ENCODE measurements at places on chromosomes 6 and 20. TPM values are rescaled to one million over a fixed set of nuclear protein-coding genes. Genes with fewer than 3 reads are reported as not detected.

RPL7L1 gene
- total RNA-seq = 81.5 TPM

SLC39A7 gene
- 75.3 TPM for total RNA-seq

BEND3 gene
- 3.5 TPM for total RNA-seq

SPEF1 gene
- total RNA-seq = 5.2 TPM

OTOR gene
- not detected for total RNA-seq

EYA4 gene
- 1.0 TPM for total RNA-seq

C6orf163 gene
- total RNA-seq = 1.6 TPM

WFDC10B gene
- total RNA-seq = 1.1 TPM

GRCh38 chr20:1015181-1015580 is 13.1 kb upstream of the RSPO4 start:
- no peaks in the 10 kb centered on the region for H3K36me3 ChIP-seq
- H3K27ac ChIP-seq = no peak overlapping the region
- peak; percentile 10 for DNase-seq
- H3K4me3 ChIP-seq = no peak overlapping the region
- H3K27me3 ChIP-seq = no peaks in the 10 kb centered on the region

DNA sequence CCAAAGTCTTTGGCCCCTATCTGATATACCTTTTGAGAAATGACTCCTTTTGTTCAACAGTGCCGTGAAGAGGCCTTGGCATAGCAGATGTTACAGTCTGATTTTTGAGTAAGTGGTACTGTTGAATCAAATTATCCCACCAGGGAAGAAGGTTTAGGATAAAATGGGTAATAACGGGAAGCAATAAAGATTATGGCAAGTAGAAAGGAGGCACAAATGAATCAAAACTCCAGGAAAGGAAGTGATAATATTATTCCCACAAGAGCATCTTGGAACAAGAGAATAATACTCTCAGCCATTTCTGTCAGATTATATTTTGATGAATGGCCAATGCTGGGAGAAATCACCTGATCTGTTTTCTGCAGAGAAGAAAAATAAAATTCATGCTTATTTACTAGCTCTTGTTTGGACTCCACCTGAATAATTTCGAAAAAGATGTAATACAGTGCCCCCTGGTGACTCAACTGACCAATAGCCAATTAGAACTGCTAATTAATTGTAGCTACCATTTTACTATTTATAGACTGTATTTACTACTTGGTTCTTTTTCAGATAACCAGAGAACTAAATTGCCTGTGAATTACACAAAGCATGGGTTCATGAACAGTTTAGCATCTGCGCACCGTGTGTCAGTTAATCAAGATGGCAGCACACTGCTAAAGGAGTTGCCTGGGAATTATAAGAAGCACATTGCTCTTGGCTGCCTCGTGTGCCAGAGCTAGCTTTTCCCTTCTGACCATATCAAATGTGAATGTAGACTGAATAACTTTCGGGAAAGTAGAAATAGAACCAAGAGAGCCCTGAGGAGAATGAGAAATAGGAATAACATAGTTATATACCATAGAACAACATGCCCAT is 78.5 kb upstream of the TRDN start:
- no peaks in the 10 kb centered on the region for H3K27me3 ChIP-seq
- H3K4me3 ChIP-seq = no peak overlapping the region
- H3K27ac ChIP-seq = no peak overlapping the region
- no peaks in the 10 kb centered on the region for H3K4me1 ChIP-seq
- H3K36me3 ChIP-seq = no peaks in the 10 kb centered on the region

- no peak for DNase-seq
- no peak overlapping the region for H3K27ac ChIP-seq
- H3K4me3 ChIP-seq = no peak overlapping the region
- no peaks in the 10 kb centered on the region for H3K4me1 ChIP-seq
Measured at GRCh38 chr20:58481481-58482021, 33.6 kb downstream of the APCDD1L start.

DNA sequence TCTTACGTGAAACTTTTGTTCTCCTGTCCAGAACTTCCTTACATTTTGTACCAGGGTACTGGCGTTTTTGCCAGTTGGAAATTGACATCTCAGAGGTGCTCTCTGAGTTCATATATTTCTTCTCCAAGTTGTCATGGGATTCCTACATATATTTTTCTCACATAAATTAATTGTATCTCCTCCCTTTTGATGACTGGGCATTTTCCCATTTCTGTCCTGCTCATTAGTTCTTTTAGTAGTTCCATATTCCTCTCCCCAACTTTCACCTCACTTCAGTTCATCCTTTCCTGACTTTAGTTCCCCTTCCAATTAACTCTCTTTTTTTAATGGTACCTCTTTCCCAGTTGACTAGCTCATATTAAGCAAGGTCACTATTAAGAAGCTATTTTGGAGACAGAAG is 10.8 kb downstream of the ZKSCAN8 start:
- no peaks in the 10 kb centered on the region for H3K27me3 ChIP-seq
- no peak for DNase-seq
- H3K36me3 ChIP-seq = peaks cover 66% of the 10 kb centered on the region
- no peak overlapping the region for H3K4me3 ChIP-seq

GRCh38 chr20:8326191-8326590 is 194.1 kb downstream of the PLCB1 start:
- DNase-seq = no peak
- no peaks in the 10 kb centered on the region for H3K27me3 ChIP-seq
- no peak overlapping the region for H3K4me3 ChIP-seq
- no peak overlapping the region for H3K27ac ChIP-seq

GRCh38 chr20:13703265-13703664 is 64.5 kb upstream of the TASP1 start:
- no peaks in the 10 kb centered on the region for H3K36me3 ChIP-seq
- no peak overlapping the region for H3K4me3 ChIP-seq
- no peaks in the 10 kb centered on the region for H3K27me3 ChIP-seq

GRCh38 chr6:126787635-126788034 is 330.8 kb upstream of the RSPO3 start:
- no peaks in the 10 kb centered on the region for H3K36me3 ChIP-seq
- H3K4me3 ChIP-seq = no peak overlapping the region
- no peak overlapping the region for H3K27ac ChIP-seq
- no peaks in the 10 kb centered on the region for H3K27me3 ChIP-seq
- no peaks in the 10 kb centered on the region for H3K4me1 ChIP-seq
- no peak for DNase-seq

GRCh38 chr6:72246926-72247325 is 360.6 kb downstream of the RIMS1 start:
- no peak overlapping the region for H3K27ac ChIP-seq
- no peaks in the 10 kb centered on the region for H3K4me1 ChIP-seq
- H3K36me3 ChIP-seq = no peaks in the 10 kb centered on the region
- DNase-seq = no peak
- no peaks in the 10 kb centered on the region for H3K27me3 ChIP-seq
- H3K4me3 ChIP-seq = no peak overlapping the region

GRCh38 chr6:54621285-54621684 is 225.3 kb upstream of the FAM83B start:
- H3K27ac ChIP-seq = no peak overlapping the region
- no peaks in the 10 kb centered on the region for H3K4me1 ChIP-seq
- H3K4me3 ChIP-seq = no peak overlapping the region
- DNase-seq = no peak

DNA sequence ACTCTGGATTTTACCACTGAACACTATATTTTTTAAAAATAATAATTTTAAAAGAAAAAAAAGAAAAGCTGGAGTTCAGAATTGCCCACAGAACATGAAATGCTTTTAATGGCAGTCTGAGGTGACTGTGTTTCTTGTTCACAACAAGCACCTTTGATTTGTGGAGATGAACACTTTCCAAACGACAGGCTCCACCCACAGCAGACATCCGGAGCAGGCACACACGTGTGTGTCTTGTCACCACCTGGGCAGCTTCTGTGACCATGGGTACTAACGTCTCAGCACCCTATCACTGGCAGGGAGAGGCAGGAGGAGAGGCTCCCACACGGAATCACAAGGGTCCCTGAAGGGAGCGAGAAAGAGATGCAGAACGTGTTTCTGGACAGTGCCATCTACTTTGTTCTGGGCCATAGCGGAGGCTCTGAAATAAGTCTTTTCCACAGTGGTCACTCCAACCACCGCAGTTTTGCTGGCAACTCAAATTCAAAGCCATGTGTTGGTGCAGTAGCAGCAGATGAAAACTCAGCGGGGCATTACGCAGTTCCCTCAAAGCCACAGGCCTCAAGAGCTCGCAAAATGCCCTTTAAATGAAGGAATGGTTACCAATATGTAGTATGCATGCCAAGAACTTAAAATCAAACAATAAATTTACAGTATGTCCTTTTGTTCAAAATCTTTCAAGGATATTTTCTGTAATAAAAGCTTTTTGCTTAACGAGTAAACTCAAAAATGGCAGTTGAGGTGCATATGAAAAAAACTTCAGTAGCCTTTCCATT is 242.2 kb downstream of the FOXC1 start:
- no peaks in the 10 kb centered on the region for H3K27me3 ChIP-seq
- no peak for DNase-seq
- H3K4me3 ChIP-seq = no peak overlapping the region
- H3K27ac ChIP-seq = no peak overlapping the region
- no peaks in the 10 kb centered on the region for H3K4me1 ChIP-seq

DNA sequence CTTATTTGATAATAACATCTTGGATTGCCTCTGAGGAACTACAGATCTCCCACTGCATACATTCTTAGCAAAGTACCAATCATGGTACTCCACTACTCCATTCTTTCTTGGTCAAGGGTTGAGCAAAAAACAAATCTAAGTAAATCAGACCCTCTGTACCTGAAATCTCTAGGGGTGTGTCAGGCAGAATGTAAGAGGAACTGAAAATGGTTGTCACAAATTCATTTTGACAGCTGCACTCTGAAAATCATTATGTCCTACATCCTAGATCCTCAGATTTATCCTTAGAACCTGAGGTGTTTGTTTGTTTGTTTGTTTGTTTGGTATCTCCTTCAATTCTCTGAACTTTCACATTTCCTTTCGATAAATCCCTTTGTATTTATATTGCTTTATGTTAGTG is 433.2 kb upstream of the BTBD3 start:
- H3K27ac ChIP-seq = no peak overlapping the region
- no peak overlapping the region for H3K4me3 ChIP-seq
- H3K27me3 ChIP-seq = no peaks in the 10 kb centered on the region
- no peaks in the 10 kb centered on the region for H3K4me1 ChIP-seq
- DNase-seq = no peak

DNA sequence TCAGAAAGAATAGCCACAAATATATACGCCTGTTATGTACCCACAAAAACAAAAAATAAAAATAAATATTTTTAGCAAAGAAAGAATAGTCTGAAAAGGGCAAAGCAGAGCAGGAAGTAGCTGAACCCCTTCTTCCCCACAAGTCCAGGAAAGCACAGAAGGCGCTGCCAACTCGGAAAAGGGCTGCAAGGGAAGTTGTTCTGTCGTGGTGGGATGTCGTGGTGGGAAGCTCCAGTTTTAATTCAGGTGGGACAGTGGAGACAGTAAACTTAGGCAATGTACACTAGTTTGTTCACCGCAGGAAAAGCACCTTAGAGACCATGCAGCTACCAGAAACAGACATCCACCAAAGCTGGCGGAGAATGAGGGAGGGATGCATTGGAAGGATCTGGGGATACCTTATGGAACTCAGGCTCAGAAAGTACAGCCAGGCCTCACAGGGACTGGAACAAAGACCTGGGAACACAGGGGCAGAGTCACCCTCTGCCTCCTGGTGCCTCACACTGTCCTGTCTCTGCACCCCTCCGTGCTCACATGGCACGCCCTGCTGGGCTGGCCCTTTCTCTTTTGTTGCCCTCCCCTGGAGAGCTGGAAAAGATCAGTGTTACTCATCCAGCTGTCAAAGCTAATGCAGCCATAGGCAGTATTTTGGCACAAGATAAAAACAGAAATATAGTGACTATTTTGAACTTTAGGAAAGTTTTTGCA is 3.3 kb upstream of the APMAP start:
- H3K4me3 ChIP-seq = no peak overlapping the region
- H3K27me3 ChIP-seq = no peaks in the 10 kb centered on the region
- H3K27ac ChIP-seq = no peak overlapping the region
- peaks cover 34% of the 10 kb centered on the region for H3K4me1 ChIP-seq

DNA sequence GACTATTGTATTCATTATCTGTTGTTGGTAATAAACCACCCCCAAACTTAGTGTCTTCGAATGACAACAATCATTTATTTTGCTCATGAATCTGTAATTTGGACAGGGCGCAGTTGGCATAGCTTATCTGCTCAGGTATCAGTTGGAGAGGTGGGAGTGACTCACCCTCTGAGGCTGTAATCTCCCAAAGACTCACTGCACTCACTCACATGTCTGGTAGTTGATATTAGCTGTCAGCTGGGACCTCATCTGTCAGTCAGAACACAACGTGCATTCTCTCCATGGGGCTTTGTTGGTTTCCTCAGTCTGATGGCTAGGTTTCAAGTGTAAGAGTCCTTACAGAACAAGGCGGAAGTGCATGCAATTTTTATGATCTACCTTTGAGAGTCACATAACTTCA is 219.0 kb upstream of the PRND start:
- no peaks in the 10 kb centered on the region for H3K4me1 ChIP-seq

DNA sequence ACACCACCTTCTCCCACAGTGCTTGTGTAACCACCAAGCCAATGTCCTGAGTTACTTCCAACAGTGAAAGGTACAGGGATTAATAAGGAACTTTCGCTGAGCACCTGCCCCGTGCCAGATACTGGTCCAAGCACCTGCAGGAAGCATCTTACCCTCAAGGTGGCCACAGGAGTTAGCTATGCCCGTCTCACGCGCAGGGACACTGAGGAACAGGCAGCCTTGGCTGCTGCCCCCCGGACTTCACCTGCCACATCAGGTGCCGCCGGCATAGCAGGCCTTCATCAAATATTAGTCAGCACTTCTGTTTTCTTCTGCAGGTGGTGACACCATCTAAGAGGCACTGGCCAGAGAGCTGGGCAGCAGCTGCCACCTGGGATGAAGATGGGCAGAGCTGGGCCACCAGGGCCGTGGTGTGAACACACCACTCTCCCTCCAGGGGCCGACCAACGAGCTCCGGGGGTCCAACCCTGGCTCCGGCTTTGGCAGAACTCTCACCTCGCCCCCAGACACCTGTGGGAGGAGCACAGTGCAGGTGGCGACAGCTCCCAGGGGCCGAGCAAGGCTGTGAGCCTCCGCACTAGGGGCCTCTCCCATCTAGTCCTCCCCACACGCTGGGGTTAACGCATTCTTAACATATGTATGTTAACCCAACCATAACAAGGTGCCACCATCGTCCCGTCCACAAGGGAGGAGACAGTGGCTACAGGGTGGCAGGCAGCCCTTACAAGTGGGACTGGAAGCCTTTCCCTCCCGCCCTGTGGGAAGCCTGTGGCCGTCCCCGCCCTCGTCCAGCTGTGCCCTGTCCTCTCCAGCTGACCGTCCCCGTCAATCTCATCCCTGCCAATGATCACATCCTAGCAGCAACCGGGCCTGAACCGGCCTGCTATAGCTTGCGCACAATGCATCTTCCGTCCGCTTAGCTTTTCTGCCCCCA is 2.9 kb upstream of the PPDPF start:
- no peak overlapping the region for H3K27ac ChIP-seq
- no peak overlapping the region for H3K4me3 ChIP-seq
- peak; percentile 63 for DNase-seq
- H3K36me3 ChIP-seq = peaks cover 7% of the 10 kb centered on the region
- no peaks in the 10 kb centered on the region for H3K27me3 ChIP-seq
- H3K4me1 ChIP-seq = peaks cover 28% of the 10 kb centered on the region

- peaks cover 28% of the 10 kb centered on the region for H3K27me3 ChIP-seq
- H3K4me1 ChIP-seq = peaks cover 38% of the 10 kb centered on the region
- peak within 1 kb of the TSS; percentile 86 for H3K27ac ChIP-seq
Measured at GRCh38 chr6:32151863-32152768, at the start of gene PRRT1. PRRT1 (minus strand) TSS chr6:32151939; CDS start chr6:32151827, 112 bp downstream.
